AG10803 (cell line): ENCODE measurements at places on chromosomes 11 and 22.

- peak; percentile 22 for DNase-seq
These were observed 263.6 kb downstream of the CTTN start for GRCh38 chr11:70661761-70662501.

DNA sequence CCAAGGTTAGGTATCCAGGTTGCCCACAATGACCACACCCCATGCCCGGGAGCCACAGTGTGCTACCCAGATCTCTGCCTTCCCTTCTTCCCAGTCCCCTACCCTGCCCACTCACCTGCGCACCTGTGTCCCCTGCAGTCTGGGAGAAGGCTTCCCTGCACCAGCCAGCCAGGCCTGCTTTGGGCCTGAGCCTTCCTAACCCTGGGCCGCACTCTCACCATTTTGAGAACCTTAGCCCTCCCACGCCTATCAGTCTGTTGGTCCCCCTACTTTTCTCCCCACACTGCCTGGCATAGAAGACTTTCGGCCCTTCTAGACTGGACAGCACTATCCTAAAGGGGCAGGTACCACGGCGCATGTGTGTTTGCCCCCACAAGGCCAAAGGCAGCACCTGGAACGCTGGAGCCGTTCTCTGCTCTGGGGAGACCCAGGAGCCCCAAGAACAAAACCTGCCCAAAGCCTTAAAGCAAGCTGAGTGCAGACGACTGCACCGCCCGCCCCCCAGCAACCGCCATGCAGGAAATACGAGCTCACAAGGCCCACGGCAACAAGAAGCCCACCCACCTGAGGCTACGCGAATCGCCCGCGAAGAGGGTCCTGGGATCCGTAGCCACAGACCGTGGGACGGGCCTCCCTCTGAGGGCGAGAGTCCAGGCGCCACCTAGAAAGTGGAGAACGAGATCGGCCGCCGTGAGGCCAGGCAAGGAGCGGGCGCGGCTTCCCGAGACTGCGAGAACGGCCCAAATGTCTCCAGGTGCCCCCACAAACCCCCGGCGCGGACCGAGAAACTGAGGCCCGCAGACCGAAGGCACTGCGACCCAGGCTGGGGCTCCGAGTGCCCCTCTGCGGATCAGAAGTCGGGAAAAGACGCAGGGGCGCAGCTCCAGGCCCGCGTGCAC is 546 bp downstream of the GNB1L start:
- no peak for DNase-seq

- peak; percentile 46 for DNase-seq
These were observed 1.9 kb upstream of the HEPN1 start for GRCh38 chr11:124917115-124917637.

GRCh38 chr11:85685125-85685819 is 723 bp downstream of the CCDC89 start:
- peak; percentile 46 for DNase-seq

DNA sequence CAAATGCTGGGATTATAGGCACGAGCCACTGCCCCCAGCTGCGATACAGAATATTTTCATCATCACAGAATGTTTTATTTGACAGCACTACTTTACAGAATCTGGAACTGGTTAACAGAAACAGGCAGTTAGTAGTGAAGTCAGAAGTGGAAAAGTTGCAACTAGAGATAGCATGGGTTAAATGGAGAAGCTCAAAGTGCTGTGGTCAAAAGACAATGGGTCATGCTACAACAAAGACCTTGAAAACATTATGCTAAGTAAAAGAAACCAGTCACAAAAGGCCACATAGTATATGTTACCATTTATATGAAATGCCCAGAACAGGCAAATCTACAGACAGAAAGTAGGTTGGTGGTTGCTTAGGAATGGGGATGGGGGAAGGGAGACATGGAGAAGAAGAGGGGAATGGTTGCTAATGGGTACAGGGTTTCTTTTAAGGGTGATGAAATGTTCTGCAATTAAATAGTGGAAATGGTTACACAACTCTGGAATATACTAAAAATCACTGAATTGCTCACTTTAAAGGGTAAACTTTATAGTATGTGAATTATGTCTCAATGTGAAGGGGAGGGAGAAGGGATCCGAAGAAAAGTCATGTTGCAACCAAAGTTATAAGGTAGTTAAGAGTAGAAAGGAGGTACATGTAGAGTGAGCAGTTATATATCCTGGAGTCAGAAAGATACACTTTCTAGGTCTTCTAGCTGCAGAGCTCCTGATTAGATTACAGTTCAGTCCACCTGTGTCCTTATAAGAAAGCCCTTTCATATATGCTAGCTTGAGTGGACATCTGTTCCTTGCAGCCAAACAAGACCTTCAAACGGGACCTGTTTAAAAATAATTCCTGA is 46.3 kb upstream of the RAPSN start:
- DNase-seq = peak; percentile 95

DNA sequence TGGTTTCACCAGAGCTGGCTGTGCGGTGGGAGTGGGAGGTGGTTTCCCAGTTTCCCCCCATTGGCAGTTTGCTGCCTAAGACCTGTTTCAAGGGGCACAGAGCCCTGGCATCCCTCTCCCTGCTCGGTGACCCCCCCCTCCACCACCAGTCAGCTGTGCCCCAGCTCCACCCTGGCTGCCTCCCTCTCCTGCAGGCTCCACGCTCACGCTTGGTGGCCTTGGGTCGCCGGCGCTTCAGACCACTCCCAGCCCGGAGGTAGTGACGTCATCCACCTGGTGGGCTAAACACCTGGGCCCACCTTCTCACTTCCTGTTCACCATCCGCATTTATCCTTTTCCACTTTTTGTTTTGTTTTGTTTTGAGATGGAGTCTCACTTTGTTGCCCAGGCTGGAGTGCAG is 7.8 kb downstream of the GAL start:
- no peak for DNase-seq
